ENCODE measurements at places on chromosomes 1 and 21.

- no peak for DNase-seq
Observed at GRCh38 chr1:95221306-95221705, 12.7 kb upstream of the RWDD3 start.

DNA sequence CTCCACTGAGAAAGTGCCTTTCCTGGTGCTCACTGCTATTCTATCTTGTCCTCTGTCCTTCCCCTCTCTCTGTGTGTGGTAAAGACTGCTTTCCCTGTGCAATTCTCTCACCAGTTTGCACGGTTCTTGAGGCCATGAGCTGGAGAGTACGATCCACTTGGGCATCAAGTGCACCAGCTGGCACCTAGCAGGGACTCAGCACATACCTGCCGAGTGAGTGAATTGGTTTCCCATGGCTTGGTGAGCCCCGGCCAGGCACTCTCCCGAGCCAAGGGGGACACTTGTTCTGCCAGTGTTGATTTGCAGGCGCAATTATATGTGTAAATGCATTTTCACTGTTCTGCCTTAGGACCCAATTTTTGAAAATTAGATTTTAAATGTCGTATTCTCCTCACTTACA lies 313.5 kb downstream of the DISC1 start:
- DNase-seq: no peak

DNA sequence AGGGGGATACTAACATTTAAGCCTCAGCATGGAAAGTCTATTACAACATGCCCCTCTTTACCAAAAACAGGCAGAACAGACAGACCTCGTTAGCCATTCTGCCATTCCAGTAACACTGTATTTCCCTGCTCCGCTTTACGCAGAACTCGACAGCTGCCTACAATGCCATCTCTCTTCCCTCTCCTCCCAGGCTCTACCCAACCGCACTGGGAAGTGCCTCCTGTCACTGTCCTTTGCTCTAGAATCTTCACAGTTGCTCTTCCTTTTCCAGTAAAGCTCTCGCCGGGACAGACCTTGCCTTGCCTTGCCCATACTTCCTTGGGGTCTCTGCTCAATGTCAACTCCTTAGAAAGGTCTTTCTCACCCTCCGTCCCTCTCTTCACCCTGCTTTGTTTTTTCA lies 22.8 kb downstream of the COA6 start:
- no peak for DNase-seq

DNA sequence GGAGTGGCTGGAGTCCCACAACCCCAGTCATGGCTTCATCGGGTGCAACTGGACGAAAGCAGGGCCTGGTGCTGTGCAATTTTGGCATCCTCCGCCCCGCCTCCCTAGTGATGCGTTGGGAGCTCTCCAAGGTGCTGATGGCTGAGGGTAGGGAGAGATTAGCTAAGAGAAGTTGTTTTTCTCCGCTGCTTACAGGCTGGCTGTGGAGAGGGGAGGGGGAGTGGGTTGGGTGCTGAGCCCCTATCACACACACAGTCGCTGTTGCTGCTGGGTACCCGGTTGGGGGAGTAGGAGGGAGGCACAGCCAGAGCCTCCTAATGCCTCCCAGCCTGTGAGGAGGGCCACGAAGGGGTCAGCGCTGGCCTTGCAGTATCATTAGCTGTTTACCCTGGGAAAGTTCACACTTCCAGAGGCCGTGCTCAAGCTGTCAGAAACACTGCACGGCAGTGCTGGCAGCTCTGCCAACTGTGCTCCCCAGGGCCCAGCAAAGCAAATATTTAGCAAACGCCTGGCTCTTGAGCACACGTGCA lies 110.0 kb downstream of the GRIK3 start:
- no peak for DNase-seq

DNA sequence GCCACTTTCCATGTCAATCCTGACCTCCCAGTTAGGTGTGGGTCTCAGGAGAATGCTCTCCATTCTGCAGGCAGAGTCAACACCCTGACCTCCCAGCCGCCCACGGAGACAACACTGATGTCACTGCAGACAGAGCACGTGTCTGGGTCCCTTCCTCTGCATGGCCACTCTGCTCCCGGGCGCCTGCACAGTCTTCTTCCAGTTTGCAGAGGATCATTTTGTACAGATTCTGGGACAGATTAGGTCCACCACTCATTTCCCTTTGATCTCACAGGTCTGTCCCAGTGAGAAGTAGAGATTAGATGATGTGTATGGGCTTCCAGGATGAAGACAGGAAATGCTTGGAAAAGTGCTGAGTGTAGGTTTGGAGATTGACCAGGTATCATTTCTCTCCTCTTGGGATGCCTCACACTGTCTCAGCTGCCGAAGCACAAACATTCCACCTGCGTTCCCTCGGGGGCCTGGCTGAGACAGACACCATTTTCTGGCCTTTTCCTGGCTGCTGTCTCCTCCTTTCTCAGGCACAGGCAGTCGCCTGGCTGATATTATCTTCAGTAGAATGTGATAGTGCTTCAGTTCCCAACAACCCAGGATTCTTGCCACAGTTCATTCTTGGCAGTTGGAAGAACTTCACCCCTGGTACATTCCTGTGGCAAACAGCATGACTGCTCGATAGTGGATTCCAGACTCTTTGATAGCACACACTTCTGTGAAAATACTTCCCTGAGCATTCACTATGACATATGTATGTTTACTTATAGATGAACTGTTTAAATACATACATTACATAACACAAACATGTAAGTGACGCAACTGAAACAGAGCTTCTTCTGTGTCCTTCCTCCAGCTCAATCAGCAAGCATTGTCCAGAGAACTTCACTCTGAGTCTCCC lies 7.9 kb downstream of the MYBPHL start:
- peak; percentile 44 for DNase-seq

DNA sequence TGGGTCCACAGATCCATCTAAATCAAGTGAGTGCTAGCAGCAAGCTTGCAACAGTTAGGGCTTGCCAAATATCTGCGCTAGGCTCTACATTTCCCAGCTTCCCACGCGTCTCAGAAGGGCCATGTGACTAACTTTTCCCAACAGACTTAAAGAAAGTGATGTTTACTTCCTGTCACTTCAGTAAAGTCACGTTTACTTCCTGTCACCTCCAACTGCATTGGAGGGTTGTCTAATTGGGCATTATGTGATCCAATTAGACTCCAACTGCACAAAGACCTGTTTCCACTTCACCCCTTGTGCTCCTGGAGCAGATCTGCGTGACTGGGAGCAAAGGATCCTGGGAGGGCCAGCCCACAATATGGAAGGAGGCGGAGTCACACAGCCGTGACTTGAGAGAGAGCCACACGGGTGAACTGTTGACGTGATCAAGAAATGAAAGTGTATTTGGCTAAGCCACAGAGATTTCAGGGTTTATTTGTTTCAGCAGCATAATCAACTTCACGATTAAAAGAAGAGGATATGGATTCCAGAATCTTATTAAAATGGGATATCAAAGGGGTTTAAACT lies 77.7 kb downstream of the CYYR1 start:
- no peak for DNase-seq

GRCh38 chr1:209747580-209748262 lies 8.1 kb upstream of the TRAF3IP3 start:
- DNase-seq: peak; percentile 88

- peak; percentile 14 for DNase-seq
Observed at GRCh38 chr21:45109831-45110492, 35.6 kb downstream of the ADARB1 start.

GRCh38 chr21:46597031-46597430 lies 7.9 kb downstream of the S100B start:
- no peak for DNase-seq

Measured in kidney epithelial cell (primary cell).